ENCODE measurements at places on chromosomes 6 and 20.
A peak's percentile ranks its signal among the peaks of the same experiment; 100 is the strongest.

DNA sequence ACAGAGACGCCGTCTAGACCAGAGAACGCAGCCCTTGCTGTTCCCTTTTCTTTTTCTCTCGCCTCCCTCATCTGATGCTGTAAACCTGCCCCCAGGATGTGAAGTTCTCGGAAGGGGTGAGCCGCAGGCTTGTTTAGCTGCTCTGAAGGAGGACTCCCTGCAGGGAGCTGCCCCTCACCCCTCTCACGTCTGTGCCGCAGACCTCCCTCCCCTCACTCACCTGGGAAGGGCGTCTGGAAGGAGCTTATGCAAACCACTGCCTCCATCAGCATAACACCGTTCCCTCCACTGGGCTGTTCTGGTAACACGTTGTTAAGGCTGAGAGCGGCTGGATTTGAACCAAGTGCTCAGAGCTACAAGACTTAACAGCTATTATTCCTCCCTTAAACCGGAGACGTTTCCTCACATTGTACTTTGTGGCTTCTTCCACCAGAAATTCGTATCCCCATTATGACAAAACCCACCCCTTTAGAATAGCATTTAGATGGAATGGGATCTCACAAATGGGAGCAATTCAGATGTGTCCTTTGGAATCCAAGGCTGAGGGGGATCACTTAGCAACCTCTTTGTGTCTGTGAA is 99.8 kb downstream of the SMOC2 start:
- DNase-seq = no peak

- peak; percentile 24 for DNase-seq
Observed at GRCh38 chr6:15491255-15491985, 171.4 kb downstream of the DTNBP1 start.

GRCh38 chr6:160130729-160131484 is 9.3 kb downstream of the SLC22A1 start:
- no peak for DNase-seq

GRCh38 chr6:164273491-164273890 is 859.0 kb downstream of the QKI start:
- no peak for DNase-seq

DNA sequence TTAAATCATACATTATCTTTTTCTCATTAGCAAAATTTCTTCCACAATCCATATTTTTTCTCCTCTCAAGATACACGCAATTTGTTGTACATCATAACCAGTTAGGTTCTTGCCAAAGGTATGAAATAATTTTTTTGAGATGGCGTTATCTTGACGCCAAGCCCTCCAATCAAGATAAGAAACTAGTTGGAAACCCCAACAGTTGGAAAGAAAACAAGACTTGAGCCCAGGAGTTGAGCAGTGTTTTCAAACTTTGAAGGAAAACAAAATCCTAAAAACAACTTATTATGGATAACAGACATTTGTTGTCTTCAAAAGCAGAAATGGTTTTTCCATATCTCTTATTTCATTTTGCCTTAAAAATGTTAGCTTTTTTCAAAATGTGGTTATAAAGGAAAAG is 184.8 kb downstream of the SLC24A3 start:
- DNase-seq = no peak

GRCh38 chr6:24945054-24945453 is 9.3 kb upstream of the RIPOR2 start:
- no peak for DNase-seq

GRCh38 chr6:127952176-127952575 is 51.3 kb upstream of the THEMIS start:
- no peak for DNase-seq

- DNase-seq = no peak
Observed at GRCh38 chr6:168278904-168279303, 40.7 kb downstream of the DACT2 start.

GRCh38 chr20:47719625-47720024 is 65.7 kb downstream of the SULF2 start:
- DNase-seq = no peak

DNA sequence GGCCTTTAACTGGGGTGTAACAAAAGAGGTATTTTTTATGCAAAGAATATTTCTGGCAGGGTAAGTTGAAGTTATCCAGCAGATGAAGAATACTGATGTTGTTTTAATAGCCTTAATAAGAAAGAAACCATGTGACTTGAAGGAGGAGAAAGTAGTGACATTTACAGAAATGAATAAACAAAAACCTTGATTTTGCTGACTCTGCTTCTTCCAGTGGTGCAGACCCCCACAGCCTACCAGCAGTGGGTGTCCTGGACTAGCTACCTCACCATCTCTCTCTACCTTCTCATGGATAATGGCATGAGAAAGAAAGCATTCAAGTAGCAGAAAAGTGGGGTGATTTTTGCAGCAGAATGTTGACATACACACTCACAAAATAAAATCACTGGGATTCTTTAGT is 162.6 kb upstream of the RNF217 start:
- no peak for DNase-seq

DNA sequence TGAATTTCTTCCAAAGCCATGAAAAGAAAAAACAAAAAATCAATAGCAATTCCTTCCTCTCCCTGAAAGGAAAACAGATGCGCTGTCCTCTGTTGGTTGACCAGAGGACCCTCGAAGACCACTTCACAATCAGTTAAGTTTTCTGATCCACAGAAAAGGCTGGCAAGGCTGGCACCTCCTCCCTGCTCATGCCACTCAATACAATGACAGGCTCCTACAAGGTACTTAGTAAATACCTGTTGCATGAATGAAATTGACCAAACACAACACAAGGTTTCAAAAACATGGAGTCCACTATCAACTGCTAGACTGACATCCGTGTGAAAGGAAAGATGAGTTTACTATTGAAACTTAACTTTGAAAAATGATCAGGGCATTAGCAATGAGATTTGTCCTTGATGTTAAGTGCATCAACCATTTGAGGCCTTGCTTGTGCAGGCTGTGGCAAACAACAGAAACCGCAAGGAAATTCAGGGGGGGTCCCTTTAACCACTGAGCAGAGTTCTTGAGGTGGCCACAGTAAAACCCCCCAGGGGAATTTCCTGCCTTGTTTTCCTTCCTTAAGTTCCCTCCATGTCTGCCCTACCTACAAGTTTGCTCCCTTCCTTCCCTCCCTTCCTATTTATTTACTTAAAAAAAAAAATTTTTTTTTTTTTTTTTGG is 27.9 kb upstream of the RTF2 start:
- peak; percentile 61 for DNase-seq

GRCh38 chr6:42211726-42212125 is 5.9 kb downstream of the MRPS10 start:
- no peak for DNase-seq

- no peak for DNase-seq
Observed at GRCh38 chr6:147347179-147347881, 143.1 kb downstream of the STXBP5 start.

- DNase-seq = no peak
Observed at GRCh38 chr6:46466570-46466969, 24.7 kb downstream of the RCAN2 start.

DNA sequence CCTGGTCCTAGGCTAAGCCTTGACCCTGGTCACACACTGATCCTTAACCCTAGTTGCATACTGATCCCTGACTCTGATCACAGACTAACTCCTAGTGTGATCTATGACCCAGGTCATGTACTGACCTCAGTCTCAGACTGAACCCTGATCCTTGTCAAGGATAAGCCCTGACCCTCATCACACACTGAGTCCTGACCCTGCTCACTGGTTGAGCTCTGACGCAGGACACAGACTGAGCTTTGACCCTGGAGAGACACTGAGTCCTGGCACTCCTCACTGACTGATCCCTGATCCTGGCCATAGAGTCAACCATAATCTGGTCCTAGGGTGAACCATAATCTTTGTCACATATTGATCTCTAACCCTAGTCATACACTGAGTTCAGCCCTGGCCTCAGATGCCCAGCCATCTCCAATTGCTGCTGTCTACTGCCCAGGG is 37.9 kb downstream of the KCNB1 start:
- no peak for DNase-seq

- DNase-seq = no peak
Observed at GRCh38 chr20:48818481-48818987, 9.3 kb downstream of the PREX1 start.
